ENCODE measurements at places on chromosomes 5 and 9.
A peak's percentile ranks its signal among the peaks of the same experiment; 100 is the strongest.

DNA sequence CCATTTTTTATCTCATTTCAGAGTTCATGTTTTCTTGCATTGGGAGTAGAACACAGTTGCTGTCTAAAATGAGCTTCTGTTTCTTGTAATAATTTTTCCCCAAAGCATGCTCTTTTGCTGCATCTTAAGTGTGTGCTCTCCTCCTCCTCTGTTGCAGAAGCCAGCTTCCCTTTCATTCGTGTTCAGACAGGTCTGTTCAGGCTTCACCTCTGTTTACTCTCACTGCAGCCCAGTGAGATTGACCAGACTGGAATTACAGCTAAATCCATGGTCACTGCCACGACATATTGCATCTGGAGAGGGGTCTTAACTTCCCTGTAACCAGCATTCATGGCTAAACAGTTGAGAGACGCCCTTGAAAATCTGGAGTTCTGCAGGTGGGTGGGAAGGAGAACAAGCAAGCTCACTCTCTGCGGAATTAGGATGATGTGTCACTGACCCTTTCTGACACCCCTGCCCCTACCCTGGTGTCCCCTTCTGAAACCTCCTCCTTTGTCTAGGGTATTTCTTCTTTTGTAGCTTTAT, 223.2 kb downstream of the FSTL4 start:
- no peak for DNase-seq

DNA sequence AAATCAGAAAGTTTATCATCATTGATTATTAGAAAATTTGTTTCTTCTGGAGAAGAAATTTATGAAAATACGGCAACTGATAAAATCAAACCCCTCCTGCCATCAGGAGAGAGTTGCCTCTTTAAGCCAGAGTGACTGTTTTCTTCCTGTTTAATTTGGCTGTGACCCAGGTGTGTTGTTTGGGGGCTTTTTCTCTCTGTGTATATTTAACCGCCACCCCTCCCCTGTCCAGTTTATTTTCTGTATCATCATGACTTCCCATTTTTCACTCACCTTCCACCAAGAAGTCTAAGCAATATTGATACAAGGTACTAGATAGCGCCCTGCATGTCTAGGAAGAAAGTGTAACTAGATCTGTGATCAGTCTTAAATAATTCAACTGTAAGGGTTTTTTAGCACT, 50.1 kb downstream of the FAM78A start:
- no peak for DNase-seq

DNA sequence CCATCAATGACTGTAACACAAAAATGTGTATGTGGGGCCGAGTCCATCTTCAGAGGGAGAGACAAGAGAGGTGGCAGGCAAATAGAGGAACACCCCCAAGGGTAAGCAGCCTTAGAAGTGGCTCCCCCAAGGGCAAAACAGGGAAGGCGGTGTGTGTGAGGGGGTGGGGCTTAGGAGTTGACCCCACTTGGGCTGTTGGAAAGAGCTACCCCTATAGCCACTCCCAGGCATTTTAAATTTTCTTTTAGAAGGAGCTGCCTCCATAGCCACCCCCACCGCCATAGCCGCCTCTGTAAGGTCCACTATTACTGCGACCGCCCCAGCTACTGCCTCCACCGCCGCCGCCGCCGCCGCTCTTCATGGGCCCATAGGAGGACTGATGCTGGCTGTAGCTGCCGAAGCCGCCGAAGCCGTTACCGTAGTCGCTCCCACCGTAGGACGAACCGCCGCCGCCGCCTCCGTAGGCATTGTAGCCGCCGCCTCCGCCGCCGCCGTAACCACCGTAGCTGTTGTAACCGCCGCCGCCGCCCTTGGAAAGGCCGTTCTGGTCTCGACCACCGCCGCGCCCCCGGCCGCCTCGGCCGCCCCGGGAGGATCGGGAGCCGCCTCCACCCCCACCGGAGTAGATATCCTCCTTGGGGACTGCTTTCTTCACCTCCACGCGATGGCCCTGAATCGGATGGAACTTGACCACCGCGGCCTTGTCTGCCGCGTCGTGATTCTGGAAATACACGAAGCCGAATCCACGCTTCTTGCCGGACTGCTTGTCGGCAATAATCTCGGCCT, 1.1 kb downstream of the HNRNPA0 start:
- peak; percentile 22 for DNase-seq

DNA sequence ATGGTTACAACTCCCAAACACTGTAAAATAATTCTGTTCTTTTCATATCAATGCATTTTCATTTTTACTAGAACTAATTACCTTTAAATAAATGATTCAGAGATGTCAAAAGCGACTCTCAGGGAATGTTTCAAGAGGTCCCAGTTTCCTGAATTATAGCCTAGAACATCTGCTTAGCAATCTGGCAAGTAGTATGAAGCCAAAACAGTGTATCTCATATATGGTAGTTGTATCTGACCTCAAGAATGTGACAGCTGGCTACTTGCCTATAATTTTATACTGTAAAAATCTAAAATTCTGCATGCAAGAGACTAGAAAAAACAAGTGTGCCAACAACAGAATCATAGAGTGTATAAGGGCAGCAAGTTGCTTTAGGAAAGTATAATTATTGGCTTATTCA, 187.7 kb upstream of the POU5F2 start:
- DNase-seq = no peak

- peak; percentile 63 for DNase-seq
Measured at GRCh38 chr5:61330341-61330844, 1.7 kb upstream of the ZSWIM6 start.

DNA sequence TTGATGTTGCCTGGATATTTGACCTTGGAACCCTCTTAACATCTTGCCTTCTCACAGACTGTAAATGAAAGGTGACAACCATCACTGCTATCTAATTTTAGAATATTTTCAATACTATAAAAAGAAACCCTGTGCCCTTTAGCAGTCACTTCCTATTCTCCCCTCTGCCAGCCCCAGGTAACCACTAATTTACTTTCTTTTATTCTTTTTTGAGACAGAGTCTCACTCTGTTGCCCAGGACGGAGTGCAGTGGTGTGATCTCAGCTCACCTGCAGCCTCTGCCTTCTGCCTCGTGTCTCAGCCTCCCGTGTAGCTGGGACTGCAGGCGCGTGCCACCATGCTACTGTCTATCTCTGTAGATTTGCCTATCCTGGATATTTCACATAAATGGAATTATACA, 43.6 kb downstream of the FRMPD1 start:
- DNase-seq = no peak

Data from T47D (cell line).